G401 (cell line): ENCODE measurements at places on chromosomes 13 and 19.

DNA sequence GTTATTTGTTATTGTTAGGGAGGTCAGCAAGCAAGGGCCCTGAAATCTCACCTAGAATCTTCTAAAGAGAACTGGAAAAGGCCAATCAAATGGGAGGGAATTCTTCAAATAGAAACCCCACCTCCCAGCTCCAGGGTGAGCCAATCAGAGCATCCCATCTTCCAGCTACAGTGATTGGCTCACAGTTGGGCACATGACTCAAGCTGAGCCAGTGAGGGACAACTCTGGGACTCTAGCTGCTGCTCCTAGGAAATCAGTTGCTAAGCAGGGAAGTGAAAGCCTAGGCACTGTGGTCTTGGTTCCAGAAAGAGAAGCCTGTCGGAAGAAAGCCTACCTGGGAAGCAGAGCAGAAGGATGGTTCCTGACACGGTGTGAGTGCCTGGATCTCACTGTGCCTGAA lies 13.4 kb downstream of the TM6SF2 start:
- peak; percentile 60 for DNase-seq

GRCh38 chr13:65855242-65855805 lies 1374.8 kb downstream of the PCDH9 start:
- no peak for DNase-seq

DNA sequence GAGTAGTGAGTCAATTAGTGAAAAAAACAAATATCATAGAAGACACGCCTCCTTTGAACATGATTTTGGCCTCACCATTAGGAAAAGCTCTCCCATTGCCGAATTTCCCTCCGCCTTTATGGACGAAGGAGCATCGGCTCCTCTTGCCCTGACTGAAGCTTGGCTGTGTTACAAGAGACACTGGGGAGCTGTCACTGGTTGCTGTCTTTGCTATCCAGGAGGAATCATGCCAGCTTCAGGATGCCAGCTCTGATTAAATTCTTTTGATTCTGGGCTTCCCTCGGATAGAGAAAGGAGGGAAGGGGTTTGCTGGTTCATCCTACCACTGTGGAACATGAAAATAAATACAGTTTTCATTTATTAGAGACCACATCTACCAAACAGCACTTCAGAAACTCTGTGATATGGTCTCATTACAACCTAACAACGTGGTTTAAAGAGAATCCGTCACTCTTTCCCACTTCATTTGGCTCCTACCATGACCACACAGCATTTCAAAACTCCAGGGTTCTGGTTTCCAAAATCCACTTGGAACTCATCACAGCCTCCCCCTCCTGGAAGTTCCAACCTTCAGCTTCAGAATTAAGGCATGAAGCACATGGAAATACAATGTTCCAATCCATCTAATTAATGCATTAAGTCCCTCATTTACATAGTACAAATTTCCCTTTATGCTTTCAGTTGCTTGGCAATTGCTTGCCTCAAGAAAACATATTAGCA lies 446.0 kb downstream of the EFNB2 start:
- peak; percentile 94 for DNase-seq

- DNase-seq, result no peak
Observed at GRCh38 chr13:72959643-72960042, 99.2 kb upstream of the KLF5 start.

DNA sequence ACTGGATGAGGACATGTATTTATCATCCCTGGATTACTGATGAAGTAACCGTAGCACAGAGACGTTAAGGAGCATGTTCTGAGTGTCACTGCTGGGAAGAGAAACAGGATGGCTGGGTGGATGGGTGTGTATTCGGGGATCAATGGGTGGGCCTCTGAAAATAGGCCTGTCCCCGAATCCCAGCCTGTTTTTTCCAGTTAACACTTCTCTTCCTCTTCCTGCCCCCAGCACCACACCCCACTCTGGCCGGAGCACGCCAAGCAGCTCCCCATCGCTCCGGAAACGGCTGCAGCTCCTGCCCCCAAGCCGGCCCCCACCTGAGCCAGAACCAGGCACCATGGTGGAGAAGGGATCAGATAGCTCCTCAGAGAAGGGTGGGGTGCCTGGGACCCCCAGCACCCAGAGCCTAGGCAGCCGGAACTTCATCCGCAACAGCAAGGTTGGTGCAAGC lies 8.8 kb downstream of the GRAMD1A start:
- DNase-seq, result no peak

- DNase-seq, result peak; percentile 19
Observed at GRCh38 chr13:94607939-94608338, 6.3 kb downstream of the GPR180 start.
